ENCODE measurements at places on chromosomes 7 and 10.

GRCh38 chr7:71278257-71278656 is 146.3 kb downstream of the GALNT17 start:
- no peak for DNase-seq

DNA sequence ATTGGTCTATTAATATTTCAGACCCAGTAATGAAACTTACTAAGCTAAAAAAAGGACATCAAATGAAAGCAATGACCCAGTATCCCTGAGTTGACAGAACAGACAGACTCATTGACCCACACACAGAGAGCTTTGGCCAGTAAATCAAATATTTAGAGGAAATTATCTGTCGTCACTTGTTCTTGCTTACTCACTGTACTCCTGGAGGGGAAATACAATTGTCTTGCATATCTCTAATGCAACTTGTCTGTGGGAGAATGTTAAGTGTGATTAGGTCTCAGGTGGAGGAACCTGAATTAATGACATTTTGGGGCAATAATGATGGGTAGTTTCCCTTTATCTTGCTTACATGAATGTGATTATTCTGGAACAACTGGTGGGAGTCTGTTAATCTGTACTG is 80.4 kb downstream of the CUBN start:
- DNase-seq: no peak

DNA sequence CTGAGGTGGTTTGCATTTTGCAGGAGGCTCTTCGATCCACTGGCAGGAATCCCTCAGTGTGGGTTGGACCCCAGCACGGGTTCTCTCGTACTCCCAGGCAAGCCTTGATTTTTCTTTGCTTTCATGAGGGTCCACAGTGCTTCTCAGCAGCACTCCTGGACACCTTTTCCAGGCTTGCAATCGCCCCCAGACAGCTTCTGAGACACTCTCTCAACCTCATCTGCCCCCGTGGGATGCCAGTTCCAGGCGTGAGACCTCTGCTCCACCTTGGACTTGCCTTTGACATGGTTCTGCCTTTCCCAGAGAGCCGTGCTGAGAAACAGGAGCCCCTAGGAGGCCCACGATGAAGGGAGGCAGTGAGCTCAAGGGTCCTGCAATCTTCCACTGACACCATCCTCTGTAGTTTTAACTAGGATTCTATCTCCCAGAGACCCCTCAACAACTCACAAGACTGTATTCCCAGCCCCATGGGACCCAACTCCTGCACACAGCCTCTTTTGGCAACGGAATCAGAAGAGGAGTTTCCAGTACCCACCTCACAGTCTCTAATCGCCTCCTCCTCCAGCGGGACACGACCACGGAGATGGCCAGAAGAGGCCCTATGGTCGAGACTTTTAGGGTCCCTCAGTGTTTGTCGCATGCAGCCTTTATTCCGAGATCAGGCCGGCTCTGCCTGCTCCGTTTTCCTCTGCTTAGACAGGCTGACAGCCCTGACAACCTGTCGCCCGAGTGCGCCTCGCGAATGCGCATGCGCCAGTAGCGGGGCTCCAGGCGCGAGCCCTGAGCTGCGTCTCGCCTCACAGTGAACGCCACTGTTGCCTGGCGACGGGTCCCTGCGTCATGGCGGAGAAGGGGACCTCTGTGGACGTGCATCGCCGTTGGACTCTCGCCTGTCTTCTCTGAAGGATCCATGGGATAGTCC is 26.0 kb upstream of the ZNF273 start:
- no peak for DNase-seq

- DNase-seq: no peak
These were observed 35.7 kb upstream of the SRRM3 start for GRCh38 chr7:76165973-76166403.

DNA sequence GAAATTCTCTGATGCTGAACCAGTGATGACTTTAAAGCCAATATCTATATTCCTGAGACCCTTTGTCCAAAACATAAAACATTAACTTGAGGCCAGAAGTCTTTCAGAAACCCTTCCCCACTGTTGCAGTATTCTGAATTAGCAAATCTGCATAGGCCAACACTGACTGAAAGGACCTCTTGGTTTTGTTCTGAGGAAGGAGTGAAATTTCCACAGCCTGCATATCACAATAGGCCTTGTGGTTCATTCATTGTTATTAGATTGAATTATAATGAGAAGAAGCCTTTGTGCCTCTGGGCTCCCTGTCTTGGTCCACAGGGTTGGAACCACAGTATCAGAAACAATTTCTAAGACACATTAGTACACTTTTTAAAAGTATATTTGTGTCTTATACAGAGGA is 90.3 kb downstream of the CCNY start:
- no peak for DNase-seq

DNA sequence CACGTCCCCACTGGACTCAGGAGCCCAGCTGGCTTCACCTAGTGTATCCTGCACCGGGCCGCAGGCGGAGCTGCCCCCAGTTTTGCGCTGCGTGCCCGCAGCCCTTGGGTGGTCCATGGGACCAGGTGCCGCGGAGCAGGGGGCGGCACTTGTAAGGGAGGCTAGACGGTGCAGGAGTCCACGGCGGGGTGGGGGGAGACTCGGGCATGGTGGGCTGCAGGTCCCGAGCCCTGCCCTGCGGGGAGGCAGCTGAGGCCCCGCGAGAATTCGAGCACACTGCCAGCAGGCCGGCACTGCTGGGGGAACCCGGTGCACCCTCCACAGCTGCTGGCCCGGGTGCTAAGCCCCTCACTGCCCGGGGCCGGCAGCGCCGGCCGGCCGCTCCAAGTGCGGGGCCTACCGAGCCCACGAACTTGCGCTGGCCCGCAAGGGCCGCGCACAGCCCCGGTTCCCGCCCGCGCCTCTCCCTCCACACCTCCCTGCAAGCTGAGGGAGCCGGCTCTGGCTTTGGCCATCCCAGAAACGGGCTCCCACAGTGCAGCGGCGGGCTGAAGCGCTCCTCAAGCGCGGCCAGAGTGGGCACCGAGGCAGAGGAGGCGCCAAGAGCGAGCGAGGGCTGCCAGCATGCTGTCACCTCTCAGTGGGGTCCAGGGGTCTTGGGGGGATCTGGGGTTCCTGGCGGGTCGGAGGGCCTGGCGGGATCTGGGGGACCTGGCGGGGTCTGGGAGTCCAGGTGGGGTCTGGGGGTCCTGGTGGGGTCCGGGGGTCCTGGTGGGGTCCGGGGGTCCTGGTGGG is 81.4 kb downstream of the VIPR2 start:
- no peak for DNase-seq

GRCh38 chr7:74355091-74355490 is 65.9 kb downstream of the CLIP2 start:
- no peak for DNase-seq

DNA sequence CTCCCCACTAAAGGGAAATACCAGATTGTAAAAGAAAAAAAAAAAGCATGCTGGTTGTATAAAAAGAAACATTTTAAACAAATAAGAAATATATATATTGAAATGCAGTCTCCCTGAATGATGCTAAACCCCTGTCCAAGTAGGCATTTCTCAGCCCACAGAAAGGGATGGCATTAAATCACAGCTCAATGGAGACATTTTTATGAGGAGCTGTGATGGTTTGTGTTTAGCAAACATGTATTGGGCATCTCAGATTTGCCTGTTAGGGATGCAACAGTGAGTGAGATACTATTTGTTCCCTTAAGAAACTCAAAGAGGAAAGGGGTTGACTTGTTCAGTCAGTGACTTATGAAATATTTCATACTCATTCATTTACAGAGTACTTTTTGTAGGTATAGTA is 51.5 kb downstream of the KAT6B start:
- no peak for DNase-seq
